ENCODE measurements at places on chromosomes 2 and 18. TPM values are rescaled to one million over a fixed set of nuclear protein-coding genes. Genes with fewer than 3 reads are reported as not detected.

- no peak for DNase-seq
Measured at GRCh38 chr2:151534001-151534400, 124.3 kb downstream of the RIF1 start.

DNA sequence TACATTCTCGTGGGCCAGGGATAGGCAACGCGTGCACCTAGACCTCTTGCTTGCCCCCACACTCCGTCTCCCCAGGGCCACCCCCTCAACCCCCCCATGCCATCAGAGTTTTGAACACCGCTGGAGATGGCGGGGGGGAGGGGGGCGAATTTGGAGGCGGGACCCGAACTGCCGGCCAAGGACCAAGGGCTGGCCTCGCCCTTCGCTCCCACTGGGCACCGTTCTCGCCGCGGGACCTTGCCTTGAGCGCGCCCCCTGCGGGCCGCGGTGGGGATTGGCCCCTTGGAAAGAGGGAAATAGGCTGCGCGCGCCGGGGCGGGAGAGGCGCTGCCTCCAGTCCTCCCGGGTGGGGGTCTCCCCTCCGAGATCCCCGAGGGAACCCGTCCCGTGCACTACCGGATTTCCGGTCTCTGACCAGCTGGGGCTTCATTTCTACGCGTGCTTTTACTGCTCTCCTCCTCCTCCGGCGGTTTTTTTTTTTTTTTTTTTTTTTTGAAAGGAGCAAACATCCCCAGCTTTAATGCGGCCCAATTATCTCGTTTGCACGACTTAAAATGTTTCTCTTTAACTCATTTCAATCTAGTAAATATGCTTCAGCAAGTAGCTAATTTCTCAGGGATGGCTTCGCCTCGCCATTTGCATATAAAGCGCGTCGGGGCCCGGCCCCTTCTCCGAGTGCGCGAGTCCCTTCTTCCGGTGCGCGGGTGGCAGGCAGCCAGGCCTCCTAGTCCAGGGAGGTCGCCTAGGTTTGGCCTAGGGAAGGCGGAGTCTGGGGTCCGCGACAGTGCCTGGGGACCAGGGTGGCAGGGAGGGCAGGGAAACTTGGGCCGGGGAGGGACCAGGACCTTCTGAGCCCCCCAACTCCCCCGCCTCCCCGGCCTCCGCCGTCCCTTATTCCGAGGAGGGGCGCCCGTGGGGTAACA is 10.0 kb upstream of the GBX2 start:
- no peak for DNase-seq

GRCh38 chr2:100941646-100942240 is 60.3 kb upstream of the RPL31 start:
- DNase-seq: no peak

DNA sequence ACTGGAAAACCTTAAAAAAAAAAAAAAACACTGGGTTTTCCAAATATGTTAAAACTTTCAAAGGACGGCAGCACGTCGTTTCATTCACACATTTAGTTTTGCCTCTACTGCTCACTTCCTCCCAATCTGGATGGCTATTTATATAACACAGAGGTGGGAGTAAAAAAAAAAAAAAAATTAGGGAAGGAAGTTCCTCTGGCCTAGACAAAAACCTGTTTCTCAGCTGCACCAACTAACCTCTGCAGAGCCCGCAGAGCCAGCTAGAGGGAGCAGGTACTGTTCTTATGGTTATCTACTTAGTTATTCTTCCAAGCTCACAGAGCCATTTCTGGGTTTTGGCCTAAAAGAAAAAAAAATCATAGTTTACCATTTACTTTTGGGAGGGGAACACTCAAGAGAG is 28.1 kb downstream of the SLC1A4 start:
- DNase-seq: no peak

The TMEM182 gene
- 4.9 TPM for total RNA-seq

DNA sequence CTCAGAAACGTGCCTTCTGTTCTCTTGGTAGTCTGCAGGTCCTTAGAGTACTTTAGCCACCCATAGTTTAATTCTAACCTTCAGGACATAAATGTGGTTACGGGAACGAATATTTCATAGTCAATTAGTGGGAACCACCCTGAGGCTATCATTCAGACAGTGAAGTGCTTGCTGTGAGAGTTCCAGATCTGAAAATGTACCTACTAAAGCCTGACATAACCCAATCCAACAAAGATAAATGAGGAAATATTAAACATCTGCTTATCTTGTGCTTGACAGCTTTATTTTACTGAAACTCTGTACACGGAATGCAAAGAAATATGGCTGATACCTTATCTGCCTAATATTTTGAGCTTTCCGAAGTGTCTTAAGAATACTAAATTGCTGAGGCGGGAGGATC is 43.0 kb downstream of the RAB27B start:
- no peak for DNase-seq

GRCh38 chr18:65943268-65943667 is 192.5 kb downstream of the CDH7 start:
- DNase-seq: no peak

The SNRNP27 gene
- 30.5 TPM for total RNA-seq

- DNase-seq: peak; percentile 57
Measured at GRCh38 chr2:179410552-179411356, 146.1 kb upstream of the SESTD1 start.

GRCh38 chr2:22981785-22982184 is 403.2 kb upstream of the KLHL29 start:
- no peak for DNase-seq

GRCh38 chr2:131425231-131425941 is 50.5 kb upstream of the TUBA3D start:
- no peak for DNase-seq

The POTEJ gene
- not detected for total RNA-seq

The MAP3K19 gene
- not detected for total RNA-seq

The DLX2 gene
- total RNA-seq: not detected

- DNase-seq: no peak
Measured at GRCh38 chr2:241904011-241904718, 34.6 kb downstream of the RTP5 start.

- peak; percentile 61 for DNase-seq
Measured at GRCh38 chr18:54043484-54044251, 180.8 kb downstream of the MBD2 start.

DNA sequence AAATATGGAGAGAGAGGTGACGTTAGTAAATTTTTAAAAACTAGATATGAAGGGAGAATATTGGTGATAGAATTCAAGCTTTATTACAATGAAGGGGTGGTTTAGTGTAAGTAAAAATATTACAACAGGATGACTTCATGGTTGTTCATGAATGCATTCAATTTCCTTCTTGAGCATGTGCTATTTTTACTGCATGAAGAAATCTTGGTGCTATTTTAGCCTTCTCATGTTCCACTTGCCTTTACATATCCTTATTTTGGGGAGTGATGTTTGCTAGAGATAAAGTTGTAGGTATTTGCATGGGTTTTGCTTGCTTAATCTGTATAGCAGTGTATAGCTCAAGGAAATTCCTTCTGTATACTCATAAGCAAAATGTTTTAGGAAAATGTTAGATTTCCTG is 195.0 kb upstream of the MMADHC start:
- DNase-seq: peak; percentile 46

DNA sequence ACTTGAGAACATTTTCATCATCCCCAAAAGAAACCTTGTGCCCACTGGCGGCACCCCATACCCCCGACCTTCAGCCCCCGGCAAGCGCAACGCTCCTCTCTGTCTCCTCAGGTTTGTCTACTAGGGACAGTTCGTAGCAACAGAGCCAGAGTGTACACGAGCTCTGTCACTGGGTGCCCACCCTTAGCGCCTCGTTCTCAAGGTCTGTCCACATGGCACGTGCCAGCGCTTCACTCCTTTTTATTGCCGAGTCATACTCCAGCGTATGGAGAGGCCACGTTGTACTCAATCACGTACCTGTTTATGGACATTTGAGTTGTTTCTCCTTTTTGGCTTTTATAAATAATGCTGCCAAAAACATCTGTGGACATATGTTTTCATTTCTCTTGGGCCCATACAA is 30.3 kb upstream of the GPC1 start:
- DNase-seq: no peak

- DNase-seq: no peak
Measured at GRCh38 chr2:187397886-187398285, 50.2 kb downstream of the CALCRL start.

DNA sequence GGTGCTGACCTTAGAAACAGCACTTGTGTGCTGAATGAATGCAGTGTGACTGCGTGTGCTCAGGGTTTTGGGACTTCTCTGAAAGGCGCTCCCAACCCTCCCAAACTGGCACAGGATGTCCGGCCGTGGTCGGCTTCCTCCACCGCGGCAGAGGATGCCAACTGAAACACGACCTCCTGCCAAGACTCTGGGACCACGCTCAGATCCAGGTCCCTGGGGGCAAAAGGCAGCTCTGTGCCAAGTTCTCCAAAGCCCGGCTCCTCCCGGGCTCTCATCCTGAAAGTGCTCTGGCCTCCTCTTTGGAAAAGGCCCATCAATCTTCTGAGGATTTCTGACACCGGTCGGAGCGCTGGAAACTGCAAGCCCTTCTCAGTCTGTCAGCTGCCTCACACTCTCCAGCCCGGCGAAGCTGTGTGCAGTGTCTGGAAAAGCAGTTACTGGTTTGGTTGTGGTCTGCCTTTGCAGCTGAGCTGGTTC is 32.3 kb upstream of the ZBTB7C start:
- DNase-seq: no peak

DNA sequence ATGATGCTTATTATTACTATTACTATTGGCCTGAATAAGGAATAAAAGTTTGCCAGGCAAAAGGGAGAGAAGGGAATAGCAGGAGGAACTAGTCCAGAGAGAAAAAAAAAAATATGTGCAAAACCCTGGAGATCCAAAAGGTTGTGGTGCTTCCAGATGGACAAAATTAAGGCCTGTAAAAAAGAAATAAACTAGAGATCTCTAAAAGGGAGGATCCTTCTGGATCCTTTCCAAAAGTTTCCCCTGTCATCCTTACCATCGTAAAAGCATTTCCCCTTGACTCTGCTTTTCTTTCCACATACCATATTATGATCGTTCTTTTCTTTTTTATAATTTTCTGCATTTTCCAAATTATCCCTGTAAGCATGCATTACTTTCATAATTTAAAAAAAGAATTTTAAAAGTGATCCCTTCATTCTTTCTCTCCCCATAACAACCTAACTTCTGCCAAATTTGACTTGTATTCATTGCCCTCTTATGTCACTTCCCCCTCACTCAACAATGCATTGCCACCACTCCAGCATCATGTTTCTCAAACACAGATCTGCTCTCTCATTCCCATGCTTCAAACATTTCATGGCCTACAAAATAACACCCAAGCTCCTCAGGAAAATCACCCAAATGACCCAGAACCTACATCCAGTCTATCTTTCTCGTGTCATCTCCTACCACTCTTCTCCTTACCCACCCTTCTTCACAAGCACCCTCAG is 40.3 kb downstream of the RBMS1 start:
- no peak for DNase-seq

The PRKRA gene
- 42.6 TPM for total RNA-seq

DNA sequence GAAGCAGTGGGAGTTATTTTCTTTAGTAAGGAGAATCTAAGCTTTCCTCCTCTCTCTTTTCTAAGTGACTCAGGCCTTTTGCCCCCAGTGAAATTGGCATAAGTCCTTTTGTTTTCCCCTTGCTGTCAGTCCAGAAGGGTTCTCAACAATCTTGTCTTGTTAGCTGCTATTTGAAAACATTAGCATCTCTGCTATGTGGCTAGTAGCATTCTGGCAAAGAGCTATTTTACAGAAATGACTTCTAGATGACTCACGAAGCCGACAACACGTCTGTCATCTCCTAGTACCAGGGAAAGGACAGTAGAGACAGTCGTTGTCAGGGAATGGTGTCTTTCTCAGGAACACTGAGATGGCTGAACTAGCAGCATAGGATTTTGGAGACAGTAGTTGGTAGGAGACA is 14.7 kb downstream of the SMARCAL1 start:
- DNase-seq: peak; percentile 46

DNA sequence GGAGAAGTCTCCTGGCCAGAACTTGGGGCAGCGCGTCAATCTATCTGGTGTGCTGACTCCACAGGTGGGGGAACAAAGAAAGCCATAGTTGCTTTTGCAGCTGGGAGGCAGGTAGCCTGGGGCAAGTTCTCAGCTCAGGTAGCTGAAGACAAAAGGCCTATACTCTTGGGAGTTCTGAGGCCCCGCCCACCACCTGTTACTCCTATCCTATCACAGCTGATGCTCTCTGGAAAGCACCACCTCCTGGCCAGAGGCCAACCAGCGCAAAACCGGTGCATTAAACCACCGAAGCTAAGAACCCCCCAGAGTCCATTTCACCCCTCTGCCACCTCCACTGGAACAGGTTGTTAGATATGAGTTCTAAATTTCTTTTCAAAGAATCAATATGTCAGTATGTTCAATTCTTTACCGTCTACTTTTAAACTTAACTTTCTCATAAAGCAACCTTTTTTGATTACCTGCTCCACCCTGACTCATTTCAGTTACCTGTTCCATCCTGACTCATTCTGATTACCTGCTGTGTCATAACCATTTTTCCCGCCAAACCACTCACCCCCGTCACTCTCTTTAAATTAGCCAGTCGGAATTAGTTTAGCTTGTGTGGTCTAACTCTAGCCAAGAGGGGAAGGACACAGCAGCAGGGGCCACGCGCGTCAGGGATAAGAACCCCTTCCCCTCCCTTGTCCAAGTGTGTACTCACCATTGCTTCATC is 43.4 kb downstream of the UPP2 start:
- DNase-seq: peak; percentile 73

The MEP1B gene
- not detected for total RNA-seq

GRCh38 chr2:100278986-100279385 is 43.3 kb downstream of the LONRF2 start:
- no peak for DNase-seq

The REG3G gene
- total RNA-seq: not detected

DNA sequence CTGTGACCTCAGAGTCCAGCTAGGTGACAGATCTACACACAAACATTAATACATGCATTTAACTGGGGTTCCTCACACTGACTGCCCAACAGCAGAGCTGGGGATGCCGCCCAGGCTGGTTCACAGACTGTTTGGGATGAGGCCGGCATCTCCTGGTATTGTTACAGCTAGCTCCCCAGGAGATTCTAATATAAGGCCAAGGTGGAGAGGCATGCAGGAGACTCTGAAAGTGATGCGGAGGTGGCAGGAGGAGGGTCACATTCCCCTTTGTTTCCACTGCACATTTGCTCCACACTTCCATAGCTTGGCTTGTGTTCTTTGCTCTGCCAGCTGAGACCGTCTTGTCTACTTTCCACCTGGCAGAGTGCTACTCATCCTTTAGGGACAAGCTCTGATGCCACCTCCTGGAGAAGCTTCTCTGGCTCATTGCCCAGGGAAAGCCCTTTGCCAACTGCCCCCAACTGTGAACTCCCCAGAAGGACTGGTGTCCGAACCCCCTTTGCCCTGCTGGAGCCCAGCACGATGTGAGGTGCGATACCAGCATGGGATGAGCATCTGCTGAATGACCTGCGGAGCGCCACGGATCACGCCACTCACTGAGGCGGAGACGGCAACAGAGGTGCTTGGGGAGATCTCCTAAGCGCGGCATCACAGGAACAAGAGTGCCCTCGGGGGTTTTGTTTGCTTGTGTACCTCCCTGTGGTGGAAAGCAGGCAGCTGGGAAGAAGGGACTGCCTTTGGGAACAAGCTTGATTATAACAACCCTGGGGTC is 88.8 kb downstream of the UXS1 start:
- no peak for DNase-seq

DNA sequence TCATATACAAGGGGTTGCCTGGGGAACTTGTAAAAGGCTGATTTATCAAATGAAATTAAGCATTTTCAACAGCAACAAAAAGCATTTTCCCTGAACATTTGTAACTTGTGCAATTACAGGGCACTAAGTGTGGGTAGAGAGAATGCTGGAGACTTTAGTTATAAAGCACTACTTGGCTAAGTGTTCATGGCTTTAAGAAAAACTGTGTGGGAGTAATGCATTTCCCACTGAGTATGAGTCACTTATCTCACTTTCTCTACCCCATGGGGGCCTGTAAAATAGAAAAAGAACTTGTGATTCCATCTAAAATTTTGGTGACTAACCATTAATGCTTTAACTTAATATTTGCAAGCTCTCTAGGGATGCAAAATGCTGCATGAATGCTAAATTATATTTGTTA is 193.4 kb downstream of the CCDC102B start:
- DNase-seq: no peak

The ARHGAP25 gene
- 0.77 TPM for total RNA-seq
